NAMALWA (cell line): ENCODE measurements at places on chromosomes 1 and 21.

DNA sequence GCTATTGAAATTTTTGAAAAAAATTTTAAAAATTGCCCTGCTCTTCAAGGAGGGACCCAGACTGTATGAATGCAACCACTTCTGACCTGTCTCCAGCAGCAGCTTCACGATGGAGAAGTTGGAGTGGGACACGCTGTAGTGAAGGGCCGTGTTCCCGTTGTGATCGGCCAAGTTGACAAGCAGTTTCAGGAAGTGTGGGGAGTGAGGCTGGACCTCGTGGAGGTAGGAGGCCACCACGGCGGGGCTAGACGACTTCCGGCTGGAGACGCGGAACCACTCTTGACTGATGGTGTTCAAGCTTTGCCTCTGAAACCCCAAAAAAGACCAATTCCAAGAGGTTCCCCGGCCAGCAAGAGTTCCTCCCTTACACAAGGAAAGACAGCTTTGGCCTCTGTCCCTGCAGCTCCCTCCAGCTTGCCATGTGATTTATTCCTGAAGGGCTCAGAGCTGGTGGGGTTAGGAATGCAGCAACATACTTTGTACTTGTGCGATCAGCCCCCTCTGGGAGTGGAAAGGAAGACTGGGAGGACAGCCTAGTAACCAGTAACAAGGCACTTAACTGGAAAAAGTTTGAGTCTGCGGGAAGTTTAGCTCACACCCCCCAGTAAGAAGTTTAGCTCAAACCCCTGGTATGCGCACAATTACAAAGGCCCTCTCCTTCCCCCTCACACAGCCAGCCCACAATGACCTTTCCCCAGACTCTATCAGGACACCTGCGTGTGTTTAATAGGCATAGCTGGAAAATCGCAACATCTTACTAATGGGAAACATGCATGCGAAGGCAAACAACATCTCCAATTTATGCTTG is 56.0 kb downstream of the KANK4 start:
- DNase-seq: no peak

DNA sequence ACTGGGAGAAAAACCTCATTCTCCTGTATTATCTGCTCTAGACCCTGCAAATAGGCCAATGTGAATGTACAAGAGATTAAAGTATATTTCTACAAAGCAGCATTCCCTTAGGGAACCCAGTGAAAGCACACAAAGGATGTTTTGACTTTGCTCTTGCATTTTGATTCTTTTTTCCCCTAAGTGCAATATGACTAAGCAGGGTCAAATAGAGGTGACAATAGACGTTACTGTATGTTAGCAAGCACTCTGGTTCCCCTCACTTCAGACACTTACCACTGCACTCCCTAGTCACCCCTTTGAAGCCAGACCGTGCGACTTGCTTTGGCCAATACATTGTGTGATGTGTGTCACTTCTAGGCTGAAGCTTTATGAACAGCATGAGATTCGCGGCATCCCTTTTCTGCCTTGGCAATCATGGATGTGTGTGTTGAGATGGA is 209.7 kb downstream of the RHOU start:
- DNase-seq: no peak

DNA sequence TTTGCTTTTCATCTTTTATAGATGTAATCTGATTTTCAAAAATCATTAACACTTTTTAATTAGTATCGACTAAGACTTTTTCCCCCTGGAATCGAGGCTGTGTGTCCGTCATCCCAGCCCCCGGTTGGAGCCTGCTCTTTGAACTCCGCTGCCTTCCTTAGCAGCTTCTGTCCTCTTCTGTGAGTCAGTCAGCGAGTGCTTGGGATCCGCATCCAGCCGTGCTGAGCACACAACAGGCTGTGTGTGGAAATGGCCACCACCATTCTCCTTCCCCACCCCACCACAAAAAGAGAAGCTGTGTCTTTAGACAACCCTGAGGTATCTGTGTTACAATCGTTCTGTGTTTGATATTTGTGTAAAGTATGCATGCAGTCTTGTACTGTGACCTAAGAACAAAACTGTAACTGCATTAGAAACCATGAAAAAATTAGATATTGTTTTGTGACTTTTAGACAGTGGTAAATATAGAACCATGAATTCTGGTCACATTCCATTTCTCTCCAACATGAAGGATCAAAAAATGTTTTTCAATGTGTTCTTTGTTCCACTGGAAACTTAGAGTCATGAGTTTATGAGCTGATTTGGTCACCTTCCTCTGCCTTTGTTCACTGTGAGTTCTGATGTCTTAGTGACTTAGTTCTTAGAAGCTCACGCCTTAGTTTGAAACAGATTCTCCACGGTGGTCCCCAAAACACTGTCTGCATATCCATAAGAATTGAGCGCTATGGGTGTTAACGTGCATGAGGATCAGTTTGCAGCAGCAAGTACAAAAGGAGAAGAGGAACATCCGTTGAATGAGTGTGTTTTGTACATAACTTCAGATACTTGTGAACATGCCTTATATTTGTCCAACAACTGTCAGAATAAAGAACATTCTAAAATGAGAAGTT is 64.7 kb downstream of the VPS26C start:
- DNase-seq: no peak

- DNase-seq: no peak
These were observed 430.1 kb upstream of the USP24 start for GRCh38 chr1:55645270-55645669.

DNA sequence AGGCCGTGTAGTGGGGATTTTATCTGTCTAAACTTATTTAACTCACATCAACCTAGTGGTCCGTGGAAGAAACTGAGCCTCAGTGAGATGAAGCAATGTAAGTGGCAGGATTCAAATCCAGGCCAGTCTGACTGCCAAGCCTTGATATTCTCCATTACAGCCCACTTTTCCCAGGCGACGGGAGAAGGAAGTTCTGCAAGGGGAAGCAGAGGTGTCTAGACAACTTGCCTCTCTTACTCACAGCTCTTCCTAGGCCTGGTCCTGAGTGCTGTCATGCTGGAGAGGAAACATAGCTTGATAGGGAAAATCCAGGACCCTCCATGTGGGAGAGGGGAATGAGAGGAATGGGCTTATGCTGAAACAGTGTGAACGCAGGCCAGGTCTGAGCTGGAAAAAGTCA is 9.1 kb downstream of the CTSE start:
- DNase-seq: no peak

GRCh38 chr1:236604905-236605806 is 840 bp upstream of the HEATR1 start:
- DNase-seq: no peak
